Right renal cortex interstitium (tissue), 3 donors: ENCODE measurements at places on chromosomes 5 and 9. TPM values are rescaled to one million over a fixed set of nuclear protein-coding genes. Genes with fewer than 3 reads are reported as not detected.

DNA sequence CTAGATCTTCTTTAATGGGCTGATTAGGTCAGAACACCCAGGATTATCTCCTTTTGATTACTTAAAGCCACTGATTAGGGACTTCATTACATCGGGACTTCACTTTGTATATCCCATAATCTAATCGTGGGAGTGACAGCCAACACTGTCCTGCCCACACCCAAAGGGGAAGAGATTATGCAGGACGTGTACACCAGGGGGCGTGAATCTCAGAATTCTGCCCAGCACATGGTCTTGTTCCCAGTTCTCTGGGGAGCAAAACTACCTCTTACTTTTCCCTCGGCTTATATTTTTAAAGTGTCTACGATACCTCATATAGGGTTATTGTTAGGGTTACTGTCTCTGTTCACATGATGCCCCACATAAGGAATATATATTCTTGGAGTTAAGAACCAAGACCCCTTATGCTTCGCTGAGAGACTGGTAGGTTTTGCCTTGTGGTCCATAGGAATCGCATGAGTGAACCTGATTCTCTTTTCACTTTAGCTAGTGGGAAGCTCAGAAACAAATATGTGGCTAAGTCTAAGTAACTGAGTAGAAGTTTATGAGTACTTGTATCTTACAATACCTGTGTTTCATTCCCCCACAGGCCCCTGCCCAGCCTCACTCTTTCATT is 192.7 kb downstream of the GNA14 start:
- DNase-seq, result no peak

DNA sequence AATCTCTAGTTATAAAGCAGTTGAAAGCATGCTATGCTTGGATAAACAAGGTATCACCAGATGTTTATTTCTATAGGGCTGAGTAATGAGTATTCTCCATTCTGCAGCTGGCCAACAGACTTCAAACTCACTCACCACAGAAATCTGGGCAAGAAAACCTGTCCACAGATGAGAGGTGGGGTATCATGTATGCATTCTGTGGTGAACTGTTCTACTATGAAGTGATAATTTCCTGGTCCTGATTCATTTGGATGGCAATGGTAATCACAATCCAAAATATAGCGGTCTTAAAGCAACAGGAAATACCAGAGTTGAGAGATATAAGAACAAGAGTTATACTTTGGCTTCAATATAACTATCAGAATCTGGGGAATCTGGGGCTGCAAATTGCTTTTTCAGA is 65.9 kb upstream of the EFNA5 start:
- DNase-seq, result no peak

GRCh38 chr5:159440968-159441367 is 110.7 kb upstream of the IL12B start:
- DNase-seq, result no peak

DNA sequence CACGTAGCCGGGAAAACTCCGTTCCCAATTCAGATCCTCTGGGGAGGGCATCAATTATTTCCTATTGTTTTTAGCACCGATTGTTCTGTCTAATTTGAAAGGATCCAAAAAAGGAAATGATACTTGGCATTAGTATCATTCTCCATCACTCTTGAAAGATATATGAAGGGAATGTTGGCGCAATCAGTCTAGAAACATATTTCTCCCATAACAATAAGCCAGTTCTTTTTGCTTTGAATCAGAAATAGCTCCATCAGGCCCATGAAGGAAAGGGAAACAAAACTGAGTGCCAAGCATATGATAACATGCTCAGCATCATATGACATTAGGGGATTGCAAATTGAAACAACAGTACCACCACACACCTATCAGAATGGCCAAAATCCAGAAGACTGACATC is 39.8 kb downstream of the SRD5A1 start:
- no peak for DNase-seq

DNA sequence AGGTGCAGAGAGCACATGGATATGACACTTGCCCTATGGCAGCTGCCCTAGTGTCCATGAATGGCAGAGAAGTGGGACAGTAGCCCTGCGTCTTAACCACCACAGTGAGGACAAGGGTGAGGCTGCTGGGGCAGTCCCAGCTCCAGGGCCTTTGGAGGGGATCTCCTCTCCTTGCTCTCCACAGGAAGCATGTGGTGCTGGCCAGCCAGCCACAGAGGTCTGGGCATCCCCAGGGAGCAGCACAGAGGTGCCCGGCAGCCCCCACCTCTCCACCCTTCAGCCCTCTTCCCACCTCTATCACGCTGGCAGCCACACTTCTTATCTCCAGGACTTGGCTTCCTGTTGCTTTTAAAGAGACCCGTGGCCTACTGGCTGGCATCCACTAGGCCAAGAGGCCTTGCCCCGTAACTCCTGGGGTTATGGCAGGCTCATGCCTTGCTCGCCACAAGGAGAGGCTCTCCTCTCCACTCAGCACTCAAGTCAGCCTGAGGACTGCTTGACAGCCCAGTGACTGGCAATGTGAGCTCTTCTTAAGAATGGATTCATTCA is 21.9 kb downstream of the CSF2 start:
- DNase-seq, result no peak

DNA sequence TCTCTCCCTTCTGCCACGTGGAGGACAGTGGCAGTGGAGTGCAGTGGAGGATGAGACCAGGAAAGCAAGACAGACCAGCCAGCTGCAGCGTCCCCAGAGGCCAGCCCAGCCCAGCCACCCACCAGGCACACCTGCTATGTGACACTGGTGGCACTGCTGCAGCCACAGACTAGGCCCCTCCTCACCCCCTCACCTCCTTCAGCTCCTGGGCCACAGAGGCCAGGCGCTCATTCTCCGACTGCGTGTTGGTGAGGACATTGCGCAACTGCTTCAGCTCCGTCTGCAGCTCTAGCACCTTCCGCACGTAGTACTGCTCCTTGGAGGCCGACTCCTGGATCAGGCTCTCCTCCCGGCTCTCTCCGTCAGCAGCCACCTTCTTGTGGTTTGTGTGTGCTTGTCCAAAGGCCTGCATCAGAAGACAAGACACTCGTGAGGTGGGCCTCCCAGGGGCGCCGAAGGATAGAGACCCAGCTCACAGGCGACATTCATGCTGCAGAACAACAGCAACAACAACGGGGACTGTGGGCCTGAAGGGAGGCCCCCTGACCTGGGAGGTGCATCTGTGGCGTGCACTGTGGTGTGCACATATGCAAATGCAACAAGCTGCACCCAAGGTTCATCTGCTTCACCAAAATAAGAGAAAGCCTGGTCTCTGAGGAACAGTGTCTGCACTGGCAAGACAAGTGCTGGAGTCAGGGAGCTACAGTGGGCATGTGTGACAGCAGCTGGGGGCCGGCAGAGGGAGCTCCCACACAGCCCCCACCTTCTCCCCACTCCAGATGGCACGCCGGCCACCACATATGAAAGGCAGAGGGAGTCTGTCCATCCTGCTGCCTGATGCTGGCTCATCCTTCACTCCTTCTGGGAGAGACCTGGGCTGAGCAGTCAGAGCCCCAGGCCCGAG is 35.5 kb downstream of the BICD2 start:
- no peak for DNase-seq

- no peak for DNase-seq
Measured at GRCh38 chr9:14303521-14303920, 10.4 kb downstream of the NFIB start.

GRCh38 chr9:126114850-126115460 is 211.7 kb upstream of the MVB12B start:
- DNase-seq, result no peak

- no peak for DNase-seq
Measured at GRCh38 chr5:159955056-159955624, 38.9 kb downstream of the ADRA1B start.

DNA sequence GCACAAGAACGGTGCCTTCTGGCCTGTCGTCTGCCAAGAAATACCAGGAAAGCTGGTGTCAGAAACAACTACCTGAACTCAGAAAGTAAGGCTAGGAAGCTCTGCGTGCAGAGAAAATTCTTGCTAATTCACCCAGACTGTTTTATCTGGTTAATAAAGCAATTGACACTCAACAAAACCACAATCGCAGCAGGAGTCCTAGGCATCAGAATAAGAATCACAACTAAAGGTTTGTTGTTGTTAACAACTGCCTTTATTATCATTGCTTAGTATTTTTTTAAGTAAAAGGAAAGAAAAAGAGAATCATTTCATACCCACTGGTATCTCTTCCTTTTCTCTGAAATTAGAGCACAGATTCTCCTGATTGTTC is 3.9 kb upstream of the ISL1 start:
- no peak for DNase-seq

MEF2C gene
- 46.0 TPM for polyA plus RNA-seq

CCDC152 gene
- polyA plus RNA-seq, result 16.7 TPM

COL15A1 gene
- 29.8 TPM for polyA plus RNA-seq

LOX gene
- polyA plus RNA-seq, result 40.3 TPM

TRPM6 gene
- polyA plus RNA-seq, result 1.6 TPM
